Stimulated activated CD4-positive, alpha-beta T cell treated with anti-CD3 and anti-CD28 coated beads, TNF-alpha, amount 100 ng/mL, for 4 hours (primary cell): ENCODE measurements at places on chromosomes 4 and X.

DNA sequence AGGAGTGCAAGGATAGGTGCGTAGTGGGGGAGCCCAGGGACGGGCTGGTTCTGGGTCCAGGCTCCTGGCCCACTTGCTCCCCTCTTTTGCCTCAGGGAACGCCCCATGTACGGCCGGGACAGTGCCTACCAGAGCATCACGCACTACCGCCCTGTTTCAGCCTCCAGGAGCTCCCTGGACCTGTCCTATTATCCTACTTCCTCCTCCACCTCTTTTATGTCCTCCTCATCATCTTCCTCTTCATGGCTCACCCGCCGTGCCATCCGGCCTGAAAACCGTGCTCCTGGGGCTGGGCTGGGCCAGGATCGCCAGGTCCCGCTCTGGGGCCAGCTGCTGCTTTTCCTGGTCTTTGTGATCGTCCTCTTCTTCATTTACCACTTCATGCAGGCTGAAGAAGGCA lies 1.7 kb downstream of the EMD start:
- DNase-seq = no peak

DNA sequence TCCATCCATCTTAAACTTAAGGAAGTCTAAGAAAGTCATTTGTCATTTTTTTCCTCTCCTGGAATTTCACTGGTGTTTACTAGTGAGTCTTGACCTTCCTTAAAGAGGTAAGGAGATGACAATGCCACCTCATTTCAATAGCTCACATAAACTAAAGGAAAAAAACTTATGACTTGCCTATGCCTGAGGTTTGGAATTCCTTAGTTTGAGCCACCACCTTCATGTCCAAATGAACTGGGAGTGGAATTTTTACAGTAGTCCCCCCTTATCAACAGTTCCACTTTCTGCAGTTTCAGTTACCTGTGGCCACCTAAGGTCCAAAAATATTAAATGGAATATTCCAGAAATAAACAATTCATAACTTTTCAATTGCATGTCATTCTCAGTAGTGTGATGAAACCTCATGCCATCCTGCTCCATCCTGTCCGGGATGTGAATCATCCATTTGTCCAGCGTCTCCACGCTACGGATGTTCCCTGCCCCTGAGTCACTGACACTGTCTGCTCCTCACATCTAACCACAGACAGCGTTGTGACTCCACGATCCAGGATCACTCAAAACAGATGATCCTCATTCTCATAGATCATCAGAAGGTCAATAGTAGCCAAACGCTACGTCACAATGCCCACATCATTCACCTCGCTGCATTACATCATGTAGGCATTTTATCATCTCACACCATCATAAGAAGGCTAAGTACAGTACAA lies 177.4 kb downstream of the SH3KBP1 start:
- DNase-seq = no peak

DNA sequence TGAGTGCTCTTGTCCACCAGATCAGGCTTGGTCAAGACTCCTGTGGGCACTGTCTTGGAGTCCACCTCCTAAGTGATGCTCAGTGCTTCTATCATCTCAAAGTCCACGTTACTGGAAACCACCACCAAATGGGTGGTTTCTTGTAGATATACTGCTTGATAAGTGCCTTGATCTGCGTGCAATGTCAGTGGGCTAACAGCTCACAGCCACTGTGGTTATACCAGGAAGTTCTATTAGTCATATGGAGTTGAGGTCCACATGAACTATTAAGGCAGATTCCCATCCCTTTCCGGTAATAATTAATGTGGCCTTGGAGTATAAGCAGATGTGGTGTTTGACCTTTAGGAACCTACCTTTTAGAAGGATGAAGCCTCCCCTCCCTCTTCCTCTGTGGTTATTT lies 161.9 kb downstream of the ZNF518B start:
- DNase-seq = no peak

GRCh38 chr4:77432717-77433417 lies 172.8 kb upstream of the CXCL13 start:
- no peak for DNase-seq

- no peak for DNase-seq
Measured at GRCh38 chr4:9994246-9994847, 26.9 kb downstream of the SLC2A9 start.

- no peak for DNase-seq
Measured at GRCh38 chr4:7642741-7643458, 208.2 kb upstream of the PSAPL1 start.

DNA sequence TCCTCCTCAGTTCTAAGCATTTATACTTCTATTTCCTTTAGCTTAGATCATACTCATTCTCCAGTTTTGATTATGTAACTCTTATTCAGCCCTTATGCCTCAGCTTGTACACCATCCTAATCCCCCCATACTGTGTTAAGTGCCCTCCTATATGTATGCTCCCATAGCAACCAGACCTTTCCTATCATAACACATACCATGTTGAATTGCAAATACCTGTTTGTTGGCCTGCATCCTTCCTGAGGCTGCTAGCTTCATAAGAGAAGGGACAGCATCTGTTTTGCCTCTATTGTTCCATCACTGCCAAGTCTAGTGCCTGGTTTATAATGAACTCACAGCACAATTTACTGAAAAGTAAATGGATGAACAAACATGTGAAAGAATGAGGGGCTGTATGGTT lies 443.7 kb downstream of the CENPC start:
- no peak for DNase-seq

DNA sequence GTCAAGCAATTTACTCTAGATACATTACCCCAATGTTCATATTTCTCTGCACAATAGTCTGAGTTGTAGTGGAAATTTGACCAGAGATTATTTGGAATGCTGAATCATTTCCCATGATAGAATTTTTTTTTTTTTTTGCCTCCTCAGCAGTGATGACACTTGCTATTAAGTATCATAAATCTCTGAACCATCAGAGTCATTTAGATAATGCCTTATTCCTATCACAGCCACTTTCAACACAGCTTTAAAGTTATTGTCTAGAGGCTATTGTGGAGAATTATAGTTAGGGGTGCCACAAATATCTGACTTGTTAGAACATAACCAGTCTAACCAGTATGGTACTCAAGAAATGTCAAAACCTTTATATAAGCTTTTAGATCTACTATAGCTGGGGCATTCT lies 79.8 kb downstream of the LCORL start:
- no peak for DNase-seq

DNA sequence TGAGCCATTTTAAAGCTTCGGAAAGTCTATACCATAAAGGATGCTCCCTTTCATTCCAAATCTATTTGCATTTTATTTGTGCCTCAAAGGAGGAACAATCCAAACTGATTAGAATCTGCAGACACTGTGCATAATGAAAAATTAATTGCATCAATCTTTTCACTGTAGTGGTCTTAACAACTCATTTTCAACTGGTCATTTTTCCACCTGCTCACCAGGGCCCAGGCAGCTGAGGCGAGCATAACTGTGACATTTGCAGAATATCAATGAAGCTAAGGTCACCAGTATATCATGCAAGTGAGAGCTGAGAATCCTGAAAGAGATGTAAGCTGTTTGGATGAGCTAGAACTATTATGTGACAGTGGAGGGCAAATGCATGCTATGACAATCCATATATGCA lies 387.3 kb upstream of the TECRL start:
- DNase-seq = no peak

DNA sequence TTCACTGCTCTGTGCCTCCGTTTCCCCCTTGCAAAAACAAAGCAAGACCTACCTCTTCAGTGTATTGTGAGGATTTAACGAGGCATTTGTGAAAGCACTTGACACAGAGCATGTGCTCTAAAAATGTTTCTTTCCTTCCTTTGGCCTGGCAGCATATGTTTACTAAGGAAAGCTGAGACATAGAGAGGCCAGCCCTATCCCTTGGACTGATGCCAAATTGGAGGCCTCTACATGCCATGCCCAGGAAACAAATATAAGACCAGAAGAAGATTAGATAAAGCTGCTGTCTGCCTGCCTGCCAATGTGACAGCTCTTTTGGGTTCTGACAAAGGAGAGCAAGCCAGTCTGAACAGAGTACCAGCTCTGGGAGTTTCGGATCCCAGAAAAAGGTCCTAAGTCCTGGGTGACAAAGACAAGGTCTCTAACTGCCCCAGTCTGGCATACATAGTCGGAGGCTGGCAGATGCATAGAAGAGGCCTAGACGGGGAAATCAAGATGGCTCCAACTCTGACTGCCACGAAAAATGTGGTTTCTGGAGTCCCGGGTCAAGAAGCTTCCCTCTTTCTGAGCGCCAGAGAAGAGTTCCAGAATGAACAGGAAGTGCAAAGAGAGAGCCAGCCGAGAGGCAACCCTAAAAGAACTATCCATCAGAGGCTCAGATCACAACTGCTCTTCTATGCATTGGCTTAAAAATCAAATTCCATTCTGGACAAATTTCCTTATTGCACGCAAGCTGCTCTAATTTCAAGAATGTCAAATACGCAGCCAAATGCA lies 25.8 kb downstream of the OTUD6A start:
- DNase-seq = no peak
